LNCaP clone FGC (cell line): ENCODE measurements at places on chromosomes 3 and 15.

- DNase-seq = no peak
Measured at GRCh38 chr3:43522727-43523362, 99.0 kb downstream of the ANO10 start.

- no peak for DNase-seq
Measured at GRCh38 chr3:29484633-29485032, 203.8 kb downstream of the RBMS3 start.

- no peak for DNase-seq
Measured at GRCh38 chr15:39075311-39075710, 505.6 kb upstream of the THBS1 start.

- no peak for DNase-seq
Measured at GRCh38 chr3:157133434-157134320, 26.3 kb downstream of the CCNL1 start.

- no peak for DNase-seq
Measured at GRCh38 chr3:13120289-13120927, 47.2 kb upstream of the IQSEC1 start.

GRCh38 chr15:33344530-33344929 lies 33.8 kb downstream of the RYR3 start:
- DNase-seq = no peak

- DNase-seq = no peak
Measured at GRCh38 chr3:164467007-164467406, 611.3 kb downstream of the SI start.

GRCh38 chr3:62011666-62012065 lies 361.7 kb downstream of the FEZF2 start:
- no peak for DNase-seq

- DNase-seq = no peak
Measured at GRCh38 chr3:107446706-107447105, 69.5 kb downstream of the CCDC54 start.

DNA sequence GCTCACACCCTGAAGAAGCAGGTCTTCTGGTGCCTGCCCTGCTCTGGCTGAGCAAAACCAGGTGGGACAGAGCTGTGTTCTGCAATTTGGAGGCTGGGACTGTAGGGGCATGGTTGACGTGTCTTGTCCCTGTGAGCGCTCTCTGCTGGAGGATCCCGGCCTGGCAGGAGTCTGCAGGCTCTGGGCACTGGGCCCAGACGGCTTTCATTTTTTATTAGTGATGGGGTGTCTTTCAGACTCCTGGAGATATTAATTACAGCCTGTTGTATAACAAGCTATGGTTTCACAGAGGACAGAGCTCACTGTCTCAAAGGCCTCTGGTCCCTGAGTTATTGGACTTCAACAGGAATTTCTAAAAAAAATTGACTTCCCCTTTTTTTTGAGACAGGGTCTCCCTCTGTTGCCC lies 29.5 kb upstream of the ZNF710 start:
- DNase-seq = no peak

- DNase-seq = no peak
Measured at GRCh38 chr3:20742903-20743552, 557.0 kb upstream of the SGO1 start.

DNA sequence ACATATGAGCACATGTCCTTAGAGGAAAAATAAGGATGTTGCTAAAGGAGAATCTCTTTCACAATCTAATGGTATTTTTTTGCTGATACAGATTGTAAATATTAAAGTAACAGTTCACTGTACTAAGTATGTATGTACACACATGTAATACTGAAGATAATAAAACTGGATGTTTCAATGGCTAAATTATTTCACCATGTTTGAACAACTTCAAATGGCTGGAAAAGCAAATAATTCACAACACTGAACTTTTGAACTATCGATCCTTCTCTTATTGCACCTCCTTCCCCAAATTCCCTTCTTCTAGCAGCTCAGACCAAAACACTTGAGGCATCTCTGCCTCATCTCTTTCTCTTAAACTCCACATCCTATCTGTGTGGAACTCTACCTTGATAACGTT lies 149.5 kb downstream of the EPHA3 start:
- no peak for DNase-seq

DNA sequence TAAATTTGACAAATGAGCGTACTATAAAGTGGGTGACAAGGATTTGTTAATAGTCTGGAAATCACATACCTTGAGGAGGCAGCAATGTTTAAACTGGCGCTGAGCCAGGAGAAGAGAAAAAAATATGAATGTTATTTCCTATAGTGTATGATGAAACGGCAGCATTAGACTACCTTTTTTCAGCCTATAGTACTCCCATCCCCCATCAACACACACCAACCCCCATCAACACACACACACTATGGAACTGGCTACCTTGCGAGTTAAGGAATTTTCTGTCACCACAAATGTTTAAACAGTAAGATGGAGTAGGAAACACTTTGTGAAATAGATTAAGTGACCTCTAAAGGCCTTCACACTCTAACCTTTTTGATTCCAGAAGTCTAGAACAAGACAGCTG lies 46.8 kb upstream of the ZCWPW2 start:
- no peak for DNase-seq

DNA sequence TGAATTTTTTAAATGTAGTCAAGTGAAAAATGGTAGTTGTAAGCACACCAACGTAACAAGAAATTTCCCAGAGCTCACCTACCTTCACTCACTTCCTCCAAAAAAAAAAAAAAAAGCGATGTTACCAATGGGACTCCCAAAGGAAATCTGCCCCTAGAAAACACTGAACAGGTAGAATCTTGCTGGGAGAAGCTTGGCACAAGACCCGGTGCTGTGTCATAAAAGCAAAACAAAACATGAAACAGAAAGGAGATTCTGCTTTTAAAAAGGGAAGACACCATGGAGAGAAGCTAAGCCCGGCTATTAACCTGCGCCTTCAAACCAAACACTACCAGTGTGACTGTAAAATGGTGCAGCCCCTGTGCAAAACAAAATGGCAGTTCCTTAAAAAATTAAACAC lies 40.5 kb downstream of the PGPEP1L start:
- no peak for DNase-seq

GRCh38 chr15:27219636-27220035 lies 248.7 kb downstream of the GABRG3 start:
- DNase-seq = no peak

- no peak for DNase-seq
Measured at GRCh38 chr3:53890726-53891475, 758 bp downstream of the SELENOK start.

GRCh38 chr15:73986055-73986775 lies 5.9 kb downstream of the STOML1 start:
- DNase-seq = no peak

DNA sequence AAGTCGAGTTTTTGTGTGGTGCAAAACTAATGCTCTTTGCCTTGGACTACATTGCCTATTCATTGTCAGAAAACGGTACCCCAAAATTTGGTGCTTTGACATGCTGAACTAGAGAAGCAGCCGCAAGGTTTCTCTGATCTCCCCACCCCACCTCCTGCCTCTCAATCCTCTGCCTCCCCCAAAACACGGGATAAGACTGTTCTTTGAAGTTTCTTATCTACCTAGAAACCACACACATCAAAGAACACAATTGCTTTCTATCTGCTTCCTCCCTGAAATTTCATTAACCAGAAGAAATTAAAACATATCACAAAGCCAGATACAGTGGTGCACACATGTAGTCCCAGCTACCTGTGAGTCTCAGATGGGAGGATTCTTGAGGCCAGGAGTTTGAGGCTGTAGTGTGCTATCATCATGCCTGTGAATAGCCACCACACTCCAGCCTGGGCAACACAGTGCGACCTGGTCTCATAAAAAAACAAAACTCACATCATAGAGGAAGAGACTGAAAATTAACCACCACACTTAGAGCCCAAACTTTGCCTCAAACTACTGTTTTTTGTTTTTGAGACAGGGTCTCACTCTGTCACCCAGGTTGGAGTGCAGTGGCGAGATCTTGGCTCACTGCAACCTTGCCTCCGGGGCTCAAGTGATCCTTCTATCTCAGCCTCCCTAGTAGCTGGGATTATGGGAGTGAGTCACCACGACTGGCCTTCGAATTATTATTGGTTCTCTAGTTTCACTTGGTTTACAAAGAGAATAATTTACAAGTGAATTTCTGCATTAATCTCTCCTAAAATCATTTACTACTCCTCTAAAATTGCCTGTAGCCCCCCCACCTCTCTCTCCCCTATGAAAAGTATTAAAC lies 2.7 kb upstream of the PCNP start:
- DNase-seq = no peak

GRCh38 chr3:179977356-179977755 lies 59.4 kb downstream of the PEX5L start:
- DNase-seq = no peak

- DNase-seq = no peak
Measured at GRCh38 chr3:125318871-125319270, 56.3 kb downstream of the ZNF148 start.

DNA sequence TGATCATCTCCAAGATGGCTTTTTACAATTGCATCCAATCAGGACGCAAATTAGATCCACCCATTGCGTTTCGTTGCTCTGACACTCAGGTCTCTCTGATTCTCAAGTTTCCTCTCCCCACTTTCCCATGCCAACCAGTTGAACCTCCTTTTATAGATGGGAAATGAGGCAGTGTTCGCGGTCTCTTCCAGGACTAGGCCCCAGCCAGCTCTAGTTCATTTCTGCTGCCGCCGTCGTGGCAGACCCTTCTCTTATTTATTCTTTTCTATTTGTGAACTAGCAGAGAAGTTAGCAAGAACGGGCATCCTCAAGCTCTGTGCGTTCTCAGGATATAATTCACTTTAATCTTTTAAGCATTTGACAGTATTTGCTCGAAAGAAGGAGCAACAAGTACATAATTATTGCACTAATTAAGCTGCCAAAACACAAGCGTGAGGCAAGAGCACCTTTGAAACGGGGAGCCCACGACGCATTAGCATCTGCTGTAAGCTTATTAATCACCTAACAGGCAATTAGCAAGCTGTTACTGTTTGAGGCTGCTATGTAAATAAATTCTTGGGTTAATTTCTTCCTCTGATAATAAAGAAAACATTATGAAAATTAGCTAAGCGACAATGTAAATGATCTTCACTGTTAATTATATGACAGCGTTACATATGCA lies 246.4 kb upstream of the TLE3 start:
- no peak for DNase-seq

DNA sequence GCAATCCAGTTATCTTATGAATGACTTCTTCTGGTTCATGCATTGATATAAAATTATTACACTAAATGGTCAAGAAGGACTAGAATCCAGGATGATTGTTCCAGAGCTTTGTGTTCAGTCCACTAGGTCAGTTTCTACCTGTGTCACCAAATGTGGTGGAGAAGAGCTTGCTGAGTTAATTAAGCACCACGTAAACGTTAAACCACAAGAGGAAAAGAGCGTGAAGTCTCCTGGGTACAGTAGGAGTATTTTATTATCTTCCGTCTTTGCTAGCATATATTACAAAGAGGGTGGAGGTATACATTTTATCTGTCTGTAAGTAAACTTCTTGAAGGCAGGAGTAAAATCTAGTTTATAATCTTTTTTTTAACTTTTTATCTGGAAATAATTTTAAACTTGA lies 23.5 kb downstream of the CHP1 start:
- no peak for DNase-seq

DNA sequence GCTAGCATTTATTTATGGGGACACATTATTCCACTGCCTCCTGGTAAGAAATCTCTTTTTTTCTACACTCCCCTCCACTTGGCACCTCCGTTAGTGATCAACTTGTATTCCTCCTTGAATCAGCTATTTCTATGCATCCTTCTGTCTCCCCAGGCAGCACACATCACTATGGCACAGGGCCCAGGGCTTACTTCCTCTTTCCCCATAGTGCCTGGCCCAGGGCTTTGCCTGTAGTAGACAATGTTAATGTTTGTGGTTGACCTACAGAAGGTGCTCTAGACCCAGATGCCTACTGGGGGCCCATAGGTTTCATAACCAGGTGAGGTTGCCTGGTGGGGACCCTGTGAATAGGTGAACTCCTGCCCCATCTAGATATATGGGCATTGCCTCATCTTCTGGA lies 44.9 kb downstream of the EPHB1 start:
- DNase-seq = no peak

- no peak for DNase-seq
Measured at GRCh38 chr3:139540651-139541531, 1.3 kb upstream of the RBP1 start.

DNA sequence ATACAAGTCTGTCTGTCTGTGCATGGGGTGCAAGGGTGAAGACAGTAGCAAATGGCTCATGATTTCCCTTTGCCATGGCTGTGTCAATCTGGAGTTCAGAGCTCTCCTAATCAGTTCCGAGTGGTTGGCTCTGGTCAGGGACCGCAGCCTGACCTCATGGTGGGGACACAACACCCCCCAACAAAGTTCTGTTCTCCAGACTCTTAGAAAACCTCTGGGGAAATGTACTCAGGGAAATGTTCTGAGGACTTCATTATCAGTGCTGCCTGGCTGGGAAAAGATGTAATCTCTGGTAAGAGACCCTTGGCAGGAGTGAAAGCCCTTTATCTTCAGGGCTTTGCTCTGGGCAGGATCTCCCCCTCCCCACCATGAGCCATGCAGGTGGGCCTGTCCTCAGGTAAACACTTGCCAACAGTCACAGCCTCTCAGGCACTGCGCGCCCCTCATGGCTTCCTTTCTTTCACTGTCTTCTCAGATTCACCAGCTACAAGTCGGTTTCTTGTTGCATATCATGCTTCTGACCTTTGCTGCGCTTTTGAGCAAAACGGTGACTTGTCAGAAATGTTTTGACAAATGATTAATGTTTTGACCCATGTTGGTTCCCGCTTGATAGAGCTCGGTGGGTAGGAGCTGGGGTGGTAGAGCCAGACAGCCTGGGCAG lies 95.5 kb downstream of the ST6GAL1 start:
- no peak for DNase-seq

- DNase-seq = no peak
Measured at GRCh38 chr3:168678730-168679129, 583.0 kb upstream of the GOLIM4 start.

GRCh38 chr3:79477242-79477641 lies 290.6 kb downstream of the ROBO1 start:
- DNase-seq = peak; percentile 6

- no peak for DNase-seq
Measured at GRCh38 chr3:83033133-83033532, 1271.7 kb upstream of the GBE1 start.

DNA sequence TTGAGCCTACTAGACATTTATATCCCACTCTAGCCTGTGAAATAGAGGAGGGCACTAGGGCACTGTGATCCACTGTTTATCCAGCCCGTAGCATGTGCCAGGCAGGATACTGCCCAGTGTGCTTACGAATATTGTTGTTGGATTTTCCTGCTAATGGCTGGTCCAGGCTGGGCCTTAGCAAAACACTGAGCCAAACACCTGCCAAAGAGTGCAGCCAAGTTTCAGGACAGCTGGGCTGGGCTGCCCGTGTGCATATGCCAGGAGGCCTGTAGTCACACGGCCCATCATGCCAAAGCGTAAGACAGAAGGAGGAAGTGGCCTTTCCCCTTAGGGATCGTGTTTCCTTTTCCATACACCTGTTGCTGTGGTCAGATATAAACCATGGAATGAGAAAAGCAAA lies 54.5 kb upstream of the ABHD10 start:
- peak; percentile 98 for DNase-seq

GRCh38 chr15:38819387-38819950 lies 254.9 kb upstream of the RASGRP1 start:
- no peak for DNase-seq

GRCh38 chr15:75903331-75904239 lies at the start of gene FBXO22:
FBXO22 (plus strand) TSS chr15:75903878; CDS start chr15:75903964, 86 bp downstream.
- peak; percentile 79 for DNase-seq

GRCh38 chr15:48888836-48889235 lies 10.9 kb downstream of the EID1 start:
- DNase-seq = no peak
